Activated T-cell treated with anti-CD3 and anti-CD28 coated beads for 4 hours (primary cell): ENCODE measurements at places on chromosomes 2 and 18.

DNA sequence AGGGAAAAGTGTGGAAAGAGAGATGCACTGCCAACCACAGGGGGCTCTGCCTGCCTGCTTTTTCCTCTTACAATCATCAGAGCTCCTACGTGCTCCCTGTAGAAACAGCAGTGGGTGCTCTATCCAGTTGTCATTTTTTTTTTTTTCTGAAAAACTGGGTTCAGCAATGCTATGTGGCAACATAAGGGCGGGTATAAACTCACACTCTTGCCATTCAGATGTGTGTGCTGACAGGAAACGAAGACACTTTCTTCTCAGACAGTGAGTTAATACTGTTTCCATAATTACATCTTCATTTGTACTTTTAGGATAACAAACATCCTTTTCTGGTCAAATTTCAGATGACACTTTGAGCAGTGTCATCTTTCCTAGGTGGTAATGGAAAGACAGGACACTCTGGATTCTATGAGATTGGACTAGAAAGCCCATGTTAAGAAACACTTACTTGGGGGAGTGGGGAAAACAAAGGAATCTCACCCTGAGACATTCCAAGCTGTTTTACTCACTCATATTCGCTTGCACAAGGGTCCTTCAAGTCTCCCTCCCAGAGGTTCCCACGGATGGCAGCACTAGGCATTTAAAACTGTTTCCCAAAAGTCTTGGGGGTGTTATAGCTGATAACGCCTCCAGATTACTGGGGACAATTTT, 41.3 kb downstream of the CCDC93 start:
- DNase-seq: no peak

DNA sequence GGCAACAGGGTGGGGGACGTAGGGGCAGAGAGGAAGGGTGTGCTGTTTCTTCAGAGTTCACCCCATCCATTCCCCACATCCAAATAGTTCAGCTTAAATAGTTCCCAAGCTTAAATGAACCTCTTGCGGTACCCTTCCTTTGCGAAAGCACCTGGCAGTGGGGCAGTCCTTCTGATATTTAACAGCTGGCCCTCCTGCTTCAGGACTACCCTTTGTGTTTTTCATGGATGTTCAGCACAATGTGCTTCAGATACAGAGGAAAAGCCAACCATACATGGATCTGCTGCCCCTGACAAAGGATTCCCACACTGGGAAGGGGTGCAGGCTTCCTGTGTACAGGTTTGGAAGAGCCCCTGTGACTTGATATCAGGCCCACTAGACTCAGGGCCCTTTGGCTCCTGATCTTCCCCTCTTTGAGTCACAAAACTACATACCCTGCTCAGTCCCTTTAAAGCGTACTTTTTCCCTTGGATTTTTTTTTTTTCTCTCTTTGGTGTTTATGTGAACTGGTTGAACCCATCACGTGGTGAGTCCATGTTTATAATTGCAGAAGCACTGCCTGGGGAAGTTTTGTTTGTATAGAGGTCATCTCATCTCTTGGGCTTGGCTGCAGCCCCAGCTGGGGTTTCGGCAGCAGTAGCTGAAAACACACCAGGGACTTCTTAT, 45.3 kb upstream of the IGFBP5 start:
- no peak for DNase-seq

- no peak for DNase-seq
Measured at GRCh38 chr18:8106603-8107002, 502.6 kb upstream of the RAB12 start.

GRCh38 chr2:52289741-52290140, 1257.8 kb upstream of the NRXN1 start:
- DNase-seq: no peak

GRCh38 chr2:99971326-99971900, 171.0 kb downstream of the AFF3 start:
- DNase-seq: no peak

DNA sequence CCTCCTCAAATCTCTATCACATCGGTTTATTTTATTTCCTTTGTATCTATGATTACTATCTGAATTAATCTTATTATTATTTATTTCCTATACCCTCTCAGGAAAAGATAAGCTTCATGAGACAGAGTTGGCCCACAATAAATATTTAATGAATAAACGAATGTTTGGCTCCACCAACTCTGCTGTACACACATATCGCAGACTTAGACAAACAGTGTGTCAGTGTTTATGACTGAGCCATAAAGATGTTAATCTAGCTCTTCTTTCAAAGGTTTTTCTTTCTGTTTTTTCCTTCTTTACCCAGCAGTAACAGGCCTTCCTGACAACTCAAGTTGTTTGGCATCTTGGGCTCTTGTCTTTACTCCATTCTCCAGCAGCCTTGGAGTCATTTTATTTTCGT, 329.5 kb downstream of the CDH2 start:
- no peak for DNase-seq
